Thyroid gland (tissue), 4 donors: ENCODE measurements at places on chromosomes 2 and 18. TPM values are rescaled to one million over a fixed set of nuclear protein-coding genes. Genes with fewer than 3 reads are reported as not detected.

DNA sequence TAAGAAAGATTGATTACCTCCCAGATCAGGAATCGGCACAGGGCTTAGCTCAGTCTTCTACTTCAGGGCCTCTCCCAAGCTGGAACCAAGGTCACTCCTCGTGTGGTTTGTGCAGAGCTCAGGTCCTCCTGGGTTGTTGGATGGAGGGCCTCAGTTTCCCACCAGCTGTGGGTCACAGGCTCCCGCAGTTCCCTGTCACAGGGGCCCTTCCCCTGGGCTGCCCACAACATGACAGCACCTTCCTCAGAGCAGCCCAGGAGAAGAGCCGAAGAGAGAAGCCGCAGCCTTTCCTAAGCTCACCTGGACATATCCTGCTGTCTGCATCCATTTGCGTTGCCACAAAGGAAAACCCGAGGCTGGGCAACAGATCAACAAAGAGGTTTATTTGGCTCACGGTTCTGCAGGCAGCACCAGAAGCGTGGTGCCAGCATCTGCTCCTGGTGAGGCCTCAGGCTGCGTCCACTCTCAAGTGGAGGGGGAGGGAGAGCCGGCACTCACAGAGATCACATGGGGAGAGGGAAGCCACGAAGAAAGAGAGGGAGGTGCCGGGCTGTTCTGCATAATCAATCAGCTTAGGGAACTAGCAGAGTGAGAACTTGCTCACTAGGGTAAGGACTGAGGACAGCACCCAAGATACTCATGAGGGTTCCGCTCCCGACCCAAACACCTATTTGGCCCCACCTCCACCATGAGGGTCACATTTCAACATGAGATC lies 13.0 kb upstream of the ALLC start:
- no peak for DNase-seq
- H3K4me3 ChIP-seq, result no peak overlapping the region
- H3K27me3 ChIP-seq, result no peaks in the 10 kb centered on the region
- no peak overlapping the region for H3K27ac ChIP-seq
- peaks cover 9% of the 10 kb centered on the region for H3K4me1 ChIP-seq

Gene AQP12A
- total RNA-seq, result not detected

- no peak overlapping the region for H3K27ac ChIP-seq
- no peaks in the 10 kb centered on the region for H3K27me3 ChIP-seq
- no peaks in the 10 kb centered on the region for H3K4me1 ChIP-seq
- H3K4me3 ChIP-seq, result no peak overlapping the region
- no peaks in the 10 kb centered on the region for H3K36me3 ChIP-seq
Measured at GRCh38 chr2:224025874-224026273, 13.2 kb downstream of the SERPINE2 start.

Gene C2orf72
- not detected for total RNA-seq

- no peak for DNase-seq
- H3K36me3 ChIP-seq, result no peaks in the 10 kb centered on the region
- no peak overlapping the region for H3K4me3 ChIP-seq
- no peaks in the 10 kb centered on the region for H3K27me3 ChIP-seq
Measured at GRCh38 chr2:25697559-25698341, 24.4 kb upstream of the DTNB start.

DNA sequence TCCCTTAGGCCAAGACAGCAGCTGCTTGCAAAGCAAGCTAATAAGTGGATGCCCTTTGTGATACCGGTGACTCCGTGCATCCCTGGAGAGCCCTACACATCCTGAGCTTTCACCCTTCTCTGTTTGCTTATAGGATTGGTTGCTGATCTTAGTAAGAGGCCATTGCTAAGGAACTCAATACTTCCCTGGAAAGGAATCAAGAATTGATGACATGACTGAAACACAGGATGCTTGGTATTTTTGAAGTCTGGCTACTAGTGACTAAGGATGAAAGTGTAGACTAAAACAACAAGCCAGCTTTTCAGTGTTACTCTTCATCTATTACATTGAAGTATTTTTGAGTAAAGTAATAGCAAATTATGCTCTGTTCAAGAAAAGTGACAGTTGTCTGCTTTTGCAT lies 123.0 kb upstream of the SERPINE2 start:
- H3K4me1 ChIP-seq, result no peaks in the 10 kb centered on the region
- no peak for DNase-seq
- H3K27me3 ChIP-seq, result no peaks in the 10 kb centered on the region
- no peaks in the 10 kb centered on the region for H3K36me3 ChIP-seq
- no peak overlapping the region for H3K27ac ChIP-seq
